ENCODE measurements at places on chromosomes 3 and 15. TPM values are rescaled to one million over a fixed set of nuclear protein-coding genes. Genes with fewer than 3 reads are reported as not detected.
A peak's percentile ranks its signal among the peaks of the same experiment; 100 is the strongest.

GRCh38 chr3:52636673-52637072 lies 49.0 kb downstream of the PBRM1 start:
- no peak overlapping the region for H3K27ac ChIP-seq
- no peaks in the 10 kb centered on the region for H3K27me3 ChIP-seq
- H3K36me3 ChIP-seq: peaks cover 25% of the 10 kb centered on the region
- DNase-seq: no peak

DNA sequence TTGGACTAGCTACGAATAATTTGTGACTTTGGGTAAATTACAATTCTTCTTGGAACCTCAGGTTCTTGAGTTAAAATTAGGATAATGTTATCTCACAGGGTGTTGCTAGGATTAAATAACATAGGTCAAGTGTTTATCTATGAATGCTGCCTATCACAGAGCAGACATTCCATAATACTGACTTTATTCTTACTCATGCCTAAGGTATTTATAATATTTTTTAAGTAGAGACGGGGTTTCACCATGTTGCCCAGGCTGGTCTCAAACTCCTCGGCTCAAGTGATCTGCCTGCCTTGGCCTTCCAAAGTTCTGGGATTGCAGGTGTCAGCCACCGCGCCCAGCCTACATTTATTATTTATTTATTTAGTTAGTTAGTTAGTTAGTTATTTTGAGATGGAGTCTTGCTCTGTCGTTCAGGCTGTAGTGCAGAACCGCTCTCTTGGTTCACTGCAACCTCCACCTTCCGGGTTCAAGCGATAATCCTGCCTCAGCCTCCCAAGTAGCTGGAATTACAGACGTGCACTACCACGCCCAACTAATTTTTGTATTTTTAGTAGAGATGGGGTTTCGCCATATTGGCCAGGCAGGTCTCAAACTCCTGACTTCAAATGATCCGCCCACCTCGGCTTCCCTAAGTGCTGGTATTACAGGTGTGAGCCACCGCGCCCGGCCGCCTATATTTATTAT lies 741 bp upstream of the ZNF106 start:
- H3K27me3 ChIP-seq: no peaks in the 10 kb centered on the region
- H3K4me1 ChIP-seq: peaks cover 12% of the 10 kb centered on the region
- DNase-seq: no peak
- peak overlapping the region; percentile 79 for H3K4me3 ChIP-seq
- H3K36me3 ChIP-seq: peaks cover 7% of the 10 kb centered on the region
- peak overlapping the region; percentile 100 for H3K27ac ChIP-seq

GRCh38 chr15:92706201-92706600 lies 50.6 kb upstream of the FAM174B start:
- peaks cover 39% of the 10 kb centered on the region for H3K27me3 ChIP-seq
- H3K27ac ChIP-seq: no peak overlapping the region
- H3K4me1 ChIP-seq: no peaks in the 10 kb centered on the region
- no peak for DNase-seq

- no peaks in the 10 kb centered on the region for H3K27me3 ChIP-seq
- H3K4me1 ChIP-seq: no peaks in the 10 kb centered on the region
- H3K4me3 ChIP-seq: no peak overlapping the region
- no peak for DNase-seq
- H3K27ac ChIP-seq: no peak overlapping the region
- no peaks in the 10 kb centered on the region for H3K36me3 ChIP-seq
These were observed 97.8 kb upstream of the SPRED1 start for GRCh38 chr15:38154837-38155236.

DNA sequence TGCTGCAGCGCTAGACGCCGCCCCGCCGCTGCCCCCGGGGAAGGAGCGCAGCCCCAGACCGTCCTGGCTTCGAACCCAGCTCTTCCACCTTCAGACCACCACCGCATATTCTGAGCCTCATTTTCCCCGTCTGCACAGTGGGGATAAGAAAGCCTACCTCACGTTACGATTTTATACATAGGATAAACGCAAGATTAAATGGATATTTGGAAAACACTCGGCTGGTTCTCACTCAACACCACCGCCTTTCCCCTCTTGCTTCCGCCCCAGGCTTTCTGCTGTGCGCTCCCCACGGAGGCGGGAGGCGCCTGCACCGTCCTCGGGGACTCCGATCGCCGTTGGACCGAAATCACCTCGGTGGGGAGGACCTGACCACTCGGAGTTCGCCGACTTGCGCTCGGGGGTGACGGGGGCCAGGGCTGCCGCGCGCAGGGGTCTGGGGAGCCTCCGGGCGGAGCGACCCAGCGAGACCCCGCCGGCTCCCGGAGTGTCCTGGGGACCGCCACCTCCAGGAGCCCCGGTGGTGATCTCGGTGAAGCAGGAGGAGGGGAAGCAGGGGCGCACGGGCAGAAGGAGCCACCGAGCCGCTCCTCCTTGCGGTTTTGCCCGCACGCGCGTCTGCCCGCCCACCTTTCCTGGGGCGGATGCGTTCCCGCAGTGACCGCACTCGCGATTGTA lies 4.0 kb downstream of the FBXL22 start:
- H3K4me1 ChIP-seq: no peaks in the 10 kb centered on the region
- no peak for DNase-seq
- peaks cover 9% of the 10 kb centered on the region for H3K36me3 ChIP-seq
- no peak overlapping the region for H3K4me3 ChIP-seq

DNA sequence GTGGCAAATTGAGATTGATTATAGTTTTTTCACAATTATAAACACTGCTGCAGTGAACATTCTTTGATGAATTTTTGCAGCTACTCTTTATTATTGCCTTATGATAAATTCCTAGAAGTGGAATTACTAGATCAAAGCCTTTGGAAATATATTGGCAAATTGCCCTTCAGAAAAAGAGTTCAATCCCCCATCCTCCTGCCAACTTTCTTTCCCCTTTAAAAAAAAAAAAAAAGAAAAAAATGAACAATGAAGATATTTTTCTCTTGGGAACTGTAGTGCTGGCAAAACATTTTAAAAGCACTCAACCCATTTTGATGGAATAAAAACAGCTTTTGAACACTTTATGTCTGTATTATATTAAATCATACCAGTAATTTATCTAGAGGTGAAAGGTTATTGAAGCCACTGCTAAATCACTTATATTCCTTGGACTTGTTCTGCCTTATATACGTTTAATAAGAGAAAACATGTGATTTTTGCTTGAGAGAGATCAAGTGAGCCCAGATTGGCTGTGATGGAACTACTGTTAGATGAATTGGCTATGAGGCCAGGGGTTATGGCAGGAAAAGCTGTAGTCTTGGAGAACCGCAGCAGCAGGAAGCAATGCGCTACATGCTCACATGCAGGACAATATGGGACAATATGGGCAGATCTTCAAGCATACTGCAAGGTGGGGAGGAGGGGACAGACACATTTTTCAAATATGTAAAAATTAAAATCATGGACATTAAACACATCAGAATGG lies 212.8 kb upstream of the C2CD4B start:
- no peaks in the 10 kb centered on the region for H3K36me3 ChIP-seq
- DNase-seq: no peak
- H3K4me1 ChIP-seq: no peaks in the 10 kb centered on the region
- H3K4me3 ChIP-seq: no peak overlapping the region

- H3K36me3 ChIP-seq: no peaks in the 10 kb centered on the region
- H3K27me3 ChIP-seq: peaks cover 14% of the 10 kb centered on the region
- DNase-seq: no peak
- H3K4me3 ChIP-seq: no peak overlapping the region
These were observed 1.8 kb downstream of the CD276 start for GRCh38 chr15:73685981-73686380.

DNA sequence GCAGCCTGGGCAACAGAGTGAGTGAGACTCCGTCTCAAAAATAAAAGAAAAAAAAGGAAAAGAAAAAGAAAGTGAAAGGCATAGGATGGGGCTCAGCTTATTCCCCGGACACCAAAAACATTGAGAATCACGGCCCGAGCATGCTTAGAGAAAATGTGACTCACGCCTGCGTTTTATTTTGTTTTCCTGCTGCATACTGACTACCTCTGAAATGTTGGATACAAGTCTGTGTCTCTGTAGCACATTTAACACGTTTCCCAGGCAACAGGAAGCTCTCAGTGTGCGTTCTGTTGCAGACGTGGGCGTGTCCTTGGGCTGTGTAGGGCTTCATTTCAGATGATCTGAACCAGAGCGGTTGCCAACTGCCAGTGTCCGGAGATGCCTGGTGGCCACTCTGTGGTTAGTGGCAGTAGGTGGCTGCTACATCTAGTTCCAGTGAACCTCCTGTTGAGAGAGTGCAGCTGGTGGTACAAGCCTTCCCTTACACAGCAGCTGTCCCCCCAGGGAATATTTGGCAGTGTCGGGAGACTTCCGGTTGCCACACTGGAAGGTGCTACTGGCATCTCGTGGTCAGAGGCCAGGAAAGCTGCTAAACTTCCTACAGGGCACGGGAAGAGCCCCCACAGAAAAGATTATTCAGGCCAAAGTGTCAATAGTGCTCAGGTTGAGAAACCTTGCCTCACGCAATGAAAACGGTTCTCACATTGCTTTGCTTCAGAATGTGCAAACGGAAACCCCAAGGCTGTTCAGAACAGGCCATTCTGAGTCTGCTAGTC lies 3.0 kb downstream of the SLC51A start:
- H3K27ac ChIP-seq: no peak overlapping the region
- peaks cover 31% of the 10 kb centered on the region for H3K4me1 ChIP-seq

DNA sequence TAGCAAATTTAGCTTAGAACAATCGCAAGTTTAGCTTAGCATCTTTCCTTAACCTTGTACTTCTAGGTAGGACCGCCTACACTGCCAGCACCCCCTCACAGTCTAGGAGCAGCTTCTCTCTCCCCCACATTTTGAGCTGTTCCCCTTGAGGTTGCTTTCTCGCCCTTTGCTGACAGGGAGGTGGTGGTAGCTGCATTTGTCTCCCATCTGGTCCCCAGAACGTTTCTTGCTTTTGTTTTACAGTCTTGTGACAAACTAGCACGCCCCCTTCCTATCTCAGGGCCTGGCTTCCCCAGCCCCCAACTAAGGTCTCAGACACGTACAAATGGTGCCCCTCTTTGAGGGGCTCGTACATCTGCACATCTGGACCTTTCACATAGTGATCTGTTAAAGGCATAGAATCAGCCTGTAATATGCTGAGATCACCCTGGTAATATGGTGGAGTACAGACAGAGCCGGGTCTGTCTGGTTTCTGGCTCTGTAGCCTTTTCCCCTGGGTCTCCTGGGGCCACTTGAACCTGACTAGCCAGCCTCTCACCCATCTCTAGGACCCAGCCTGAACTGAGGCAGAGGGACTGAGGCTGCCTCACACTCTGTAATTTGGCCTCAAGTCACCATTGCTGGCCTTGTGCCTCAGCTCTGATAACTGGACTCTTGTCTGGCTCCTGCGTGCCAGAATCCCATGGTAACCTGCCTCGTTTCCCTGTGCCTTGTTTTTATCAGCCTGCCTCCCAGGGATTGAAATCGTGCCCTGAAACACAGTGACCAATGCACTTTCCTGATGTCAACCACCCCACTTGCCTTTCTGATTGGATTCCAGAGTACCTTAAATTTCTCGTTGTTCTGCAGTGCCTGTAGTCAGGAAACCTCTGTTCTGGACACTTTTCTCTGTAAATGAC lies 27.7 kb downstream of the CRTC3 start:
- H3K4me3 ChIP-seq: no peak overlapping the region
- H3K36me3 ChIP-seq: no peaks in the 10 kb centered on the region
- peaks cover 19% of the 10 kb centered on the region for H3K4me1 ChIP-seq
- no peaks in the 10 kb centered on the region for H3K27me3 ChIP-seq
- H3K27ac ChIP-seq: peak overlapping the region; percentile 70
- DNase-seq: no peak

DNA sequence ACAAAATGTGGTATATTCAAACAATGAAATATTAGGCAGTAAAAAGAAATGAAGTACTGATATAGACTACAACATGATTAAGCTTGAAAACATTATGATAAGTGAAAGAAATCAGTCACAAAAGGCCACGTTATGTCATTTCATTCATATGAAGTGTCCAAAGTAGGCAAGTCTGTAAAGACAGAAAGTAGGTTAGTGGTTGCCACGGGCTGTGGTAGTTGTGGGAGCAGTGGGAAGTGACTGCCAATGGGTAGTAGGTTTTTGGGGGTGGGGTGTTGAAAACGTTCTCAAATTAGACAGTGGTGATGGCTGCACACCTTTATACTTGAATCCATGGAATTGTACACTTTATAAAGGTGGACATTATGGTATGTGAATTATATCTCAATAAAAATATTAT lies 12.1 kb downstream of the GALNT15 start:
- peaks cover 32% of the 10 kb centered on the region for H3K27me3 ChIP-seq
- H3K4me1 ChIP-seq: no peaks in the 10 kb centered on the region
- no peaks in the 10 kb centered on the region for H3K36me3 ChIP-seq
- DNase-seq: no peak
- H3K27ac ChIP-seq: no peak overlapping the region

- no peaks in the 10 kb centered on the region for H3K36me3 ChIP-seq
- H3K4me3 ChIP-seq: no peak overlapping the region
- no peak for DNase-seq
- H3K27ac ChIP-seq: no peak overlapping the region
These were observed 2.7 kb upstream of the ALS2CL start for GRCh38 chr3:46695962-46696894.

DNA sequence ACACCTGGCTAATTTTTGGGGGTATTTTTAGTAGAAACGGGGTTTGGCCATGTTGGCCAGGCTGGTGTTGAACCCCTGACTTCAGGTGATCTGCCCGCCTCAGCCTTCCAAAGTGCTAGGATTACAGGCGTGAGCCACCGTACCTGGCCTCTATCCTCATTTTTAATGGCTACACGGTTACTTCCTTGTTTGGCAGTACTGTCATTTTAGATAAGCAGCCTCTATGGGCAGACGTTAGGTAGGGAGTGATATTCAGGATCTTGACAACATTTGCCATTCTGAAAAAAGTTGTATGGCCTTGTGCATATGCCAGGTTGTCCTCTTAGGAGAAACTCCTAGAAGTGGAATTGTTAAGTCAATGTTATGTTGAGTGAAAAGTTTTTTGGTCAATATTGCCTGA lies 141.7 kb downstream of the ITPR1 start:
- no peaks in the 10 kb centered on the region for H3K36me3 ChIP-seq
- H3K27ac ChIP-seq: no peak overlapping the region
- DNase-seq: no peak

- no peak overlapping the region for H3K4me3 ChIP-seq
- no peak for DNase-seq
- H3K27me3 ChIP-seq: no peaks in the 10 kb centered on the region
- H3K27ac ChIP-seq: no peak overlapping the region
- H3K4me1 ChIP-seq: no peaks in the 10 kb centered on the region
These were observed 133.7 kb downstream of the AGBL1 start for GRCh38 chr15:86213420-86213819.

DNA sequence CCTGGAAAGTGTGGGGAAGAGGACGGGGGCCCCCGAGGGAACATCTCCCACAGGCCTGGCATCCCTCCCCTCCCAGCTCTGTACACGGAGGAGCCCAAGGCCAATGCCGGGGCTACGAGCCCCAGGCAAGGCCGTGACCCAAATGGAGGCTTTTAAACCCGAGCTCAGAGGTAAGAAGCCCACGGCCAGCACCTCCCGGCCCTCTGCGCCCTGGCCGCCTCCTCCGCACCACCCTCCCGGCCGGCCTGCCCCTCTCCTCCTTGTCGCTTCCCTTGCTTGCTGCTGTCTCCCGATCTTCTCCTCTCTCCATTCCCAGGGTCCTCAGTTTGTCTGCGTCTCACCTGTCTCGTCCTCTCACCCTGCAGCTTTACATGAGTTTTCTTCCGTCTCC lies 1.3 kb downstream of the MUC4 start:
- H3K27me3 ChIP-seq: peaks cover 21% of the 10 kb centered on the region
- H3K27ac ChIP-seq: no peak overlapping the region
- H3K36me3 ChIP-seq: no peaks in the 10 kb centered on the region
- DNase-seq: no peak

The XIRP1 gene
- total RNA-seq: 0.04 TPM

The GOLGA8B gene
- total RNA-seq: 79.5 TPM

The MESP2 gene
- 0.47 TPM for total RNA-seq

The UBAP1L gene
- total RNA-seq: 0.71 TPM

The HRG gene
- total RNA-seq: not detected

The GLDN gene
- 0.18 TPM for total RNA-seq

The P2RY1 gene
- total RNA-seq: 24.3 TPM

The GOLGA8Q gene
- total RNA-seq: not detected

The ITPKA gene
- 33.3 TPM for total RNA-seq

The PPM1L gene
- total RNA-seq: 0.31 TPM
